ENCODE measurements at places on chromosomes 3 and 15.

GRCh38 chr3:151867666-151868065 is 5.8 kb upstream of the SUCNR1 start:
- no peak for DNase-seq

- DNase-seq: no peak
Observed at GRCh38 chr3:9399337-9399703, 1.9 kb downstream of the SETD5 start.

DNA sequence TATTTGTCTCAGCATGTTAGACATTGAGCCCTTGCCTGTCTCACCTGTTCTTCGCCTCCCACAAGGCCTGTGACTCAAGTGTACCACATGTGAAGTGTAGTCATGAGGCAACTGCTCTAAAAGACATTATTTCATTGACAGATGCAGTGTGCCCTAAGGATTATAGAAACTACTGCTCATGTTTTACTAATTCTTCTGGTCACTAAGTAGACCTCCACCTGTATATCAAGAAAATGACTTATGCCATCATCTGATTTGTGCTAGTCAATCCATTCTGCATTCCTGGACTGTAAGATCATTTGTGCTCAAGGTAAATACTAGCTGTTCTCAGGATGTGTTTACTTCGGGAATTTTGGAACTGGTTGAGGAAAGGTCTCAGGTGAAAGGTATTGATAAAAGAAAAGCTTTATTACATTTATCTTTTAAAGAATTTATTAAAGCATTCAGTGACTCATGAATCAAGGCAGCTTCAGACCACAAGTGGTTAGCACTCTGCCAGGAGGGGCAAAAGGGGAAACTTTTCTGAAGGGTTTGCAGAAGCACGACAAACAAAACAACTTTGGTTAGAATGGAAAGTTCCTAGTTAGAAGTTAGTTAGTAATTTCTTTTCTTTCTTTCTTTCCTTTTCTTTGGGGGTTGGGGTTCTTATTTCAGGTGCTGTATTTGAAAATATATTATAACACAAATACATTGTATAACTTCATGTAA is 465.3 kb upstream of the CBLB start:
- peak; percentile 85 for DNase-seq

GRCh38 chr3:196232882-196233251 is 16.5 kb downstream of the SLC51A start:
- no peak for DNase-seq

DNA sequence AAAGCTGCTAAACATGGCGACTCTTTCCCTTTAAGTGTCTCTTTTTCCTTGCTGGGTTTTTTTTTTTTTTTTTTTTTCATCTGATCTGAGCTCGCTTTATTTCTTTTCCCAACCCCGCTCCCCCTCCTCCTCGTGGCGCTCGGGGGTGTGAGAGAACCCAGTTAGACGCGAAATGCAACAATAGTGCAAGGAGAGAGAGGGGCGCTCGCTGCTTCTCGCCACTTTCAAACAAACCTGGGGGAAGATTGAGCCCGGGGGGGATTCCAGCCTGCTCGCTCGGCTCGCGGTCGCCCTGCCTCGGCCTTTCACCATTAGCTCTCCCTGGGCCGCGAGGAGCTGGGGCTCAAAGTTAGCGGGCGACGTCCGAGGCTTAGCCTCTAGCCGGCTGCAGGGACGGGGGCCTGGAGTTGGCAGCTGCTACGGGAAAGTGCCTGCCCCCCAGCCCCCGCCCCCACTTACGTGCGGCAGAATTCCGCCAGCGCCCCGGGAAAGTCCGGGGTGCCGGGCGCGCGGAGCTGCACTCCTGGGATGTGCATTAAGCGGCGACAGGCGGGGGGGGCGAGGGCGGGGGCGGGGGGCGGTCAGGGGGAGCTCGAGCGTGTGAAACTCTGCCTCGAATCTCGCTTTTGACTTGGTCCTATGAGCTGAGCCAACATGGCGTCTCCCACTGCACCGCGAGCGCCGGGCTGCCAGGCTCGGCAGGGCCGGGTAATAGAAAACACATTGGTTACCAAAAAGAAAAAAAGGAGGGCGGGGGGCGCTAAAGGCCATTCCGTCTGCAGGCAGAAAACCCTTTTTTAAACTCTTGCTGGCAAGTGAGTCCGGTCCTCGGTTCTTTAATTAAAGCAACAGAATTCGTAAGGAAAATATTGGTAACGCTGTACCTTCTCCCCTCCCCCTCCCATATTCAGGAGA is 10.4 kb downstream of the NR2F2 start:
- DNase-seq: no peak

DNA sequence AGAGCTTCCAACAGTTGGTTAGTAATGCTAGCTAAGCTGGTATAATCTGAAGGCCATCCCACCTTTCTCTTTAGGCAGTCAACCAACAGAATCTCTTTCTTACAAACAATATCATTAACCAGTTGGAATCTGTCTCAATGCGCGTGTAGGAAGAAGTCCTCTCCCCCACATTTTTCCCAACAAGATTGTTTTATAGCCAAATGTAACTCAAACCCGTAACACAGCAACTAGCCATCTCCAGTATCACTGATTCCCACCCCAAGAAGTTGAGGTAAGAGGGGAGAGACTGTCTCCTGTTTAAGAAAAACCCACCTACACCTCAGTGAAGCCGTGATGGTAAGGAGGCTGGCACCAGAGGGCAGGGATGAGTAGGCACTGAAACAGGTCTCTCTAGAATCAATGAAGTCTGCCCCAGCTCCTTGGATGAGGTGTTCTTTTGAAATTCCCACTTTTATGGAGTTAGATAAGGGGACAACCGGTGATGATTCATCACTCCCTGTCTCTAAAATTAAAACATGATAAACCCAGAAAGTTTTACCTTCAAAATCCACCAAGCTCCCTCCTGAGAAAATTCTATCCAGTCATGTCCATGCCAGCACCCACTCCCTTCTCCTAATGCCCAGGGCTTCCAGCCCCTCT is 30.9 kb downstream of the CDC25A start:
- no peak for DNase-seq

- peak; percentile 13 for DNase-seq
Observed at GRCh38 chr3:114626751-114627150, 332.9 kb downstream of the TIGIT start.

- DNase-seq: no peak
Observed at GRCh38 chr3:52998771-52999513, 46.9 kb downstream of the SFMBT1 start.

DNA sequence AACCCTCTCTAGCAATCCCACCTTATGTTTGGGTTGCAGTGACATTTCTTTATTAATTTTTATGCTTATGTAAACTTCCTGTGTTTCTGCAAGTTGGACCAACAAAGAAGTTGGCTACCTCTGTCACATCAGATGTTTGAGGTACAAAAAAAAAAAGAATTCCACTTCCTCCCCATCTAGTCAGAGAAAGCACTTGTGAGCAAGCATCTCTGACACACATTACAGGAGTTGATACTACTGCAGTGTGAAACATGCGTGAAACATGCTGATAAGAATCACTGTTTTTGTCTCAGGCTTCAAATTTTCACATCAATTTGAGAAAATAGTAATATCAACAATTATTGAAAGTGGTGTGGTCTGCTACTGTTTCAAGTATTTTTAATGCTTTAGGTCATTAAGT is 1.3 kb downstream of the SCAANT1 start:
- no peak for DNase-seq

- DNase-seq: no peak
Observed at GRCh38 chr3:62379321-62379798, 6.0 kb upstream of the FEZF2 start.

GRCh38 chr3:14422016-14422963 is 19.9 kb downstream of the SLC6A6 start:
- DNase-seq: no peak

- no peak for DNase-seq
Observed at GRCh38 chr3:52021489-52022268, 26.0 kb upstream of the RPL29 start.

DNA sequence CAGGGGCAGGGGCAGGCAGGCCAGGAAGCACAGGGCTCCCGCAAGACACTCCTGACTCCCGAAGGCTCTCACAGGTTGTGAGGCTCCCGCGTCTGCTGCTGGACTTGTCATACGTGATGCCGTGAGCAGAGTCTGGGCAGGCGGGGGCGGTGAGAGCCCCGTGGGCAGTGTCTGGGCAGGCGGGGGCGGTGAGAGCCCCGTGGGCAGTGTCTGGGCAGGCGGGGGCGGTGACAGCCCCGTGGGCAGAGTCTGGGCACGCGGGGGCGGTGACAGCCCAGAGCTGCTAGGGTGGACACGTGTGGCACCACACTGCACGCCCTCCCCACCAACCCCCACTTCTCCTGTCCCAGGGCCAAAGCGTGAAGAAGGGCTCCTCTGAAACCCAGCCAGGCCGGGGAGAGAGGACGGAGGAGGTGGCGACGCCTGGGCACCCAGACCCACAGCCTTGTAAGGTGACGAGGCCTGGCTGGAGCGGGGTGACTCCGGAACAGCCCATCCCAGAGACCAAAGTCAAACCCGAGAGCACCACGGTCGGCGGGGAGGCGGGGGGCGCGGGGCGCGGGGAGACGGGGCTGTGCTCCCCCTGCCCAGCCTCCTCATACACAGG is 35.0 kb downstream of the TNK2 start:
- no peak for DNase-seq

DNA sequence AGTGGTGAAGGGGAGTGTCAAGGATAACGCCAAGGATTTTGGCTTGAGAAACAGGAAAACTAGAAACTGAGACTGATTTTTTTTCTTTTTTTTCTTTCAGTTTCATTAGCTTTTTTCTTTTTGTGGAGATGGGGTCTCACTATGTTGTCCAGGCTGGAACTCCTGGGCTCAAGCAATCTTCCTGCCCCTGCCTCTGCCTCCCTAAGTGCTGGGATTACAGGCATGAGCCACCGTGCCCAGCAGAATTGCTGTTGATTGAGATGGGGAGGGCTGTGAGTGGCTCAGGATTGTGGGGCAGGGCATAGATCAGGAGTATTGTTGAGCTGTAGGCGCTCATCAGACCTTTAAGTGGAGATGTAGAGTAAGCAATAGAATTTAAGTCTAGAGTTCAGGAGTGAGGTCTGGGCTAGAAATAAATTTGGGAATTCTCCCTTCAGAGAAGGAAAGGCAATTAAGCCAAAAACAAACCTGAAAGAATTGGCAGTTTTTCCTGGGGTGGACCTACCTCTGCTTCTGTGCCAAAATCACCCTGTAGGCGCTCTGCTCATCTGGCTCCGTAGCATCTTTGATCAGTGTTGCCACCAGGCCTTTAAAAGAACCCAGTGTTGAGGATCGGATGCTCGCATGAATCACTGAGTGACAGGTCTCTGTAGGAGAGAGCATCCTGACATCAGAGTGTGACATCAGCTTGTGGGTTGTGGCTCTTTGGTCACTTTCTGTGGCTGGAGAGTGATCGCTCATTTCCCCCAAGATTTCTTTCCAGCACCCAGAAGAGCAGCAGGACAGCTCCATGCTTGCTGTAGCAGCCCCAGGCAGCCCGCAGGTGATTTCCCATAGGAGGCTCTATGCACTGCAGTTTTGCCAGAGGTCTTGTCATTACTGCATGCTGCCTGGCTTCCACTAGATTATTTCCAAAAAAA is 15.8 kb downstream of the ABHD17C start:
- no peak for DNase-seq

DNA sequence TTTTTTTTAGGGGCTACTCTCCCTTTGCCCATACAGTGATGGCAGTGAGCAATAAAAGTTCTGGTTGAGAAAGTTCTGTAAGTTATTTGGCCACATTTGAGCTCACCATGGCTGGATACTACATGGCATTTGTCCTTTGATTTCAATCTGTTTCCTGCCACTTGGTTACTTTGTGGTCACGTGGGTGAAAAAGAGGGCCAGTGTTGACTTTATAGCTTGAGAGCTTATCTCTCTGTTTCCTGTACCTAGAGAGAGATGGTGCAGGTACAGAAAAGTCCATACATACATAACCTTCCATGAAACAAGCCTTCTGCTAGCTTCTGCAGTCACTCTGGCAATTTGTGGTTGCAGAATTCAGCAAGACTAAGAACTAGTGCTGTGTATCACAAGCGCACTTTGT is 23.4 kb upstream of the MECOM start:
- DNase-seq: no peak

DNA sequence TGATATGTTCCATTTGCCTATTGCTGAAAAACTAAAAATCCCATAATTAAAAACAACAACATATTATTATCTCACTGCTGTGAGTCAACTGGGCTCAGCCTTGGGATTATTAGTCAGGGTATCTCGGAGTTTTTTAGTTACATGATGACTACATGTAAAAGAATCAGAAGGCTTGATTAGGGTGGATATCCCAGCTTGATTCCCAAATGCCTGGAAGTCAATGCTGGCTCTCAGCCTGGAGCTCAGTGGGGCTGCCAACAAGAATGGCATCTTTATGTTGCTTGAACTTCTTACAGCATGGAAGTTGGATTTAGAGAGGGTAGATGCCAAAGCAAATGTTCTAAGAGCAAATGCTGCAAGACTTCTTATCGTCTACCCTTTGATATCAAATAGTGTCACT is 278.5 kb downstream of the PLOD2 start:
- DNase-seq: peak; percentile 26

- DNase-seq: peak; percentile 38
Observed at GRCh38 chr3:165669967-165670366, 167.3 kb downstream of the BCHE start.

- DNase-seq: peak; percentile 85
Observed at GRCh38 chr3:146160321-146160963, 542 bp downstream of the PLOD2 start.

DNA sequence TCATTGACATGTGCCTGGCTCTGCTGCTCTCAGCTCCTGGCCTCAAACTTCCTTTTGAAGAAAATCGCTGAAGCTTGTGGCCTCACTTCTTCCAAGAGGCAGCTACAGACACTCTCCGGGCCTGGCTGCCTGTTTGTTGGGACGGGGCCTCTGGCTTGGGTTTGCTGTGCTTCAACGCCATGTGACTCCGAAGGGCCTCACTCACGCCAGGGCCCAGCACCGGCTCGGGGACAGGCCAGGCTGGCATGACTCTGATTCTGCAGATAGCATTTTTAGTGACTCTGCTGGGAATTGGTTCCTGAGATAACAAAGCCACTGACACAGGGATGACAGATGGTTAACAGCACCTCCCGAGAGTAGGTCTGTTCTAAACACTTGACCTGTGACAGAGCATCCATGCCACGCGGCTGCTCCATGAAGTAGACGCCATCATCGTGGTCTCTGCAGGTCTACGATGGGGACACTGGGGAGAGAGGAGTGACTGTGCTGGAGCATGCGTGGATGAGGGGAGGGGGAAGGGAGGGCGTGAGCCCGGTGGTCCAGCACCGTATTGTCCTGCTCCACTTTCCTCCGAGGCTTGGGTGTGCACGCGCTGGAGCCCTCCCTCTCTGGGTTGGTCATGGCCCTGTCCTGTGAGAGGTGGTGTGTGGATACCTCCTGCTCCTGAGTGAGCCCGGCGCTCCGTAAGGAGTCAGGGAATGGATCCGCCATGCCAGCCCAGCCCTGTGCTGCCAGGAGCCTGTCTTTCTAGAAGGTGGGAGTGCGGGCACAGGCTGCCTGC is 133.6 kb downstream of the TJP1 start:
- no peak for DNase-seq

Measured in astrocyte of the cerebellum (primary cell).